ENCODE measurements at places on chromosomes 6 and 20.
A peak's percentile ranks its signal among the peaks of the same experiment; 100 is the strongest.

GRCh38 chr6:167541544-167541943 is 216.7 kb downstream of the TTLL2 start:
- no peak for DNase-seq

DNA sequence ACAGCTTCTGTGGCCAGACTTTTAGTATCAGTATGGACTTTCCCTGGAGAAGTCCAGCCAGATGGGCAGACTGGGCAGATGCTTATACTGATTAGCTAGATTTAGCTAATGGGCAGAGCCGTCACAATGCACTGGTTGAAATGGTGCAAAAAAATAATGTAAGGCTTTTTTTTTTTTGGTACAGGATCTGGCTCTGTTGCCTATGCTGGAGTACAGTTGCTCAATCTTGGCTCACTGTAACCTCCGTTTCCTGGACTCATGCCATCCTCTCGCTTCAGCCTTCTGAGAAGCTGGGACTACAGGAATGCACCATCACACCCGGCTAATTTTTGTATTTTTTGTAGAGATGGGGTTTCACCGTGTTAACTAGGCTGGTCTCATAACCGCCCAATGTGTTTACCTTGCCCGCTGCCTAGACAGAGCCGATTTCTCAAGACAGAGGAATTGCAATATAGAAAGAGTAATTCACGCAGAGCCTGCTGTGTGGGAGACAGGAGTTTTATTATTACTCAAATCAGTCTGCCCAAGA is 16.4 kb upstream of the KIFC1 start:
- DNase-seq: peak; percentile 42

- DNase-seq: no peak
Observed at GRCh38 chr6:73665686-73666319, 12.0 kb upstream of the SLC17A5 start.

- no peak for DNase-seq
Observed at GRCh38 chr6:134805168-134805567, 144.7 kb downstream of the ALDH8A1 start.

DNA sequence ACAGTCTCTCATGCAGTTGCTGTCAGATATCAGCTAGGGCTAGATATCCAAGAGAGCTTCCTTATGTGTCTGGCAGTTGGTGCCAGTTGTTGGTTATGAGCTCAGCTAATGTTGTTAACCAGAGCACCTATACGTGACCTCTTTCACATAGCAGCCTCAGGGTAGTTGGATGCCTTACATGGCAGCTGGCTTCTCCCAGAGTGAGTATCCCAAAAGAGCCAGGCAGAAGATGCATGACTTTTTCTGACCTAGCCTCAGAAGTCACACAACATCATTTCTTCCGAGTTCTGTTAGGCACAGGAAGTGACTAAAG is 175.7 kb downstream of the VEGFA start:
- DNase-seq: no peak

DNA sequence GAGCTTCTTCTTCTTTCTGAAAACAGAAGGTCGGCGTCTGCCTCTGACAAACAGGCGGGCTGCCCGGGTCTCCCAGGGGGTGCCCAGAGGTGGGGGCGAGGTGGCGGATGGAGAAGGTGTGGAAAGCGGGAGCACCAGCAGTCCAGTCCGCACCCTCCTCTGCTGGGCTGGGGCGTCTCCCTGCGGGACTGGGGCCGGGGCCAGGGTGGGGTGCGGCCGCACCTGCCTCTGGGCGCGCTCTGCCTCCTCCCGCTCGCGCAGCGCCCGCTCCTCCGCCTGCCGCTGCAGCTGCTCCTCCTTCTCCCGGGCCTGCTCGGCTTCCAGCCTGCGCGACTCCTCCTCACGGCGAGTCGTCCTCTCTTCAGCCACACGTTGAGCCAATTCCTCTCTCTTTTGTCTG is 71.1 kb upstream of the BCLAF1 start:
- no peak for DNase-seq

GRCh38 chr6:35980991-35981645 is 43.3 kb downstream of the SLC26A8 start:
- DNase-seq: no peak

GRCh38 chr6:72206606-72207005 is 320.3 kb downstream of the RIMS1 start:
- DNase-seq: no peak

DNA sequence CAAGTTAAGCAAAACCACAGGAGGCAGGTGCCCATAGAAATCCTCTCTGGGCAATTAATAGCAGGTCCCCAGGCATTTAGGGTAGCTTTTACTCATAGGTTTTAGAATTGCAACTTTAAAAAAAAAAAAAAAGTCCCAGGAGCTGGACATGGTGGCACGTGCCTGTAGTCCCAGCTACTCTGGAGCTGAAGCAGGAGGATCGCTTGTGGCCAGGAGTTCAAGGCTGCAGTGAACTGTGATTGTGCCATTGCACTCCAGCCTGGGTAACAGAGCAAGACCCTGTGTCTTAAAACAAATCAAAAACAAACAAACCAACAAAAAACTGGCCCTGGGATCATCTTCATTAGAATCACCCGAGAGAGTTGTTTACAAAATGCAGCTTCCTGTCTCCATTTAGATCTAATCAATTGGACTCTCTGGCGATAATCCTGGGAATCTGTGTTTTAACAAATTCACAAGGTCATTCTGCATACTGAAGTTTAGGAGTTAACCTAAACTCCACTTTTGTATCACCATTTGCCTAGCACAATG is 131.8 kb upstream of the AKAP12 start:
- no peak for DNase-seq

GRCh38 chr6:157099912-157100593 is 223.3 kb downstream of the TMEM242 start:
- no peak for DNase-seq

DNA sequence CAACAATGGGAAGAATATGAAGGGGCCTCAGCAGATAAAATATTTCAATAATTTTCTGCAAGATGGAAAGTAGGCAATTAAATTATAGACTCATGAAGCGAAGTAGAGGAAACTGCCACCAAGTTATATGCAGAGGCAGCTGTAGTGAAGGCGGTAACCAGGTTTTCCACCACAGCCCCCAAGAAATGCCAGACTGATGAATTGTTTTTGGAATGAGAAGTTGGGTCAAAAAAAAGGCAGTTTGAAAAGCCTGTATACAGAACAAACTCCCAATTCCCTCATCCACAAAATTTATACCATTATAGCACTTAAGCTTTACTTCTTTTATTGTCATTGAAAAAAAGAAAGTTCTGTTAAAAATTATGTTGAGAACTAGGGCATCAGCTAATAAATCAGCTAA is 45.3 kb downstream of the ELOVL4 start:
- DNase-seq: no peak

GRCh38 chr6:3911614-3912336 is 62.6 kb downstream of the FAM50B start:
- DNase-seq: peak; percentile 75

GRCh38 chr6:112268654-112269053 is 14.3 kb upstream of the LAMA4 start:
- DNase-seq: peak; percentile 24

GRCh38 chr6:39834278-39834677 is 42.1 kb downstream of the DAAM2 start:
- DNase-seq: no peak

GRCh38 chr6:96923871-96924493 is 546 bp upstream of the KLHL32 start:
- no peak for DNase-seq

GRCh38 chr6:156850353-156850752 is 73.2 kb downstream of the ARID1B start:
- no peak for DNase-seq

- peak; percentile 98 for DNase-seq
Observed at GRCh38 chr20:57390604-57391438, at the start of gene RBM38. Gene RBM38 (plus strand): TSS chr20:57391396. CDS start chr20:57391582, 186 bp downstream.

- no peak for DNase-seq
Observed at GRCh38 chr20:43971267-43971666, 56.6 kb downstream of the TOX2 start.

DNA sequence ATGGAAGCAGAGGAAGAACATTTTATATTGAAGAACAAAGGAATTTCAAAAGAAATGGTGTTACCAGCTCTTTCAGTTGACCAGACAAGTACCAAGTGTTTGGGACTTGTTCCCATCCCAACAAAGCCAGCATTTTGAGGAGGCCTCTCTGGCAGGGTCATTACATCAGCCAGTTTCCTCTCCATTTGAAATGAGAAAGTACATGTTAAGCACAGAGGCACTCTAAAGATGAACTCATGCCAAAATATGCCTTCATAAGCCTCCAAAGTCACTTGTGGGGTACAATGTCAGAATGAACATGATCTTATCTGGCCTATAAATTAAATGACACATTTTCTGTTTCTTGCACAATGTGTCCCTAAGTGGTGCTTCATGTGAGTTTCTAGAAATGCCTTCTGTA is 223.9 kb downstream of the PRL start:
- no peak for DNase-seq

GRCh38 chr20:57061051-57061900 is 205.2 kb downstream of the BMP7 start:
- no peak for DNase-seq

DNA sequence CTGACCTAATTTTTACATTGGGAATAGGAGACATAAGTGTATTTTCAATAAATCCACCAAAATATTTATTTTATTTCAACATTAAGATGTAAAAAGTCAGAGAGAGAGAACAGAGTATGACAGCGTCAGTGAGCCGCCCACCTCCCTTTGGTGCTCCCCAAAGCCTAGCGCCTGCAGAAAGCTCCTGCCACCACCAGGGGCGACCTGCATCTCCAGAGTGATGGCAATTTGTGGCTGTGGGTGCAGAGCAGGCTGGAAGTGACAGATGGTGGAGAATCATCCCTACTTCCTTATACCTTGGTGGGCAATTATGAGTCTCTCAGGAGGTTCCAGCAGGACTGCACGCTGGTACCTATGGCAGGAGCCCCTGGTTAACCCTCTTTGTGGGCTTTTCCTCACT is 87.3 kb downstream of the PTPRT start:
- DNase-seq: no peak

DNA sequence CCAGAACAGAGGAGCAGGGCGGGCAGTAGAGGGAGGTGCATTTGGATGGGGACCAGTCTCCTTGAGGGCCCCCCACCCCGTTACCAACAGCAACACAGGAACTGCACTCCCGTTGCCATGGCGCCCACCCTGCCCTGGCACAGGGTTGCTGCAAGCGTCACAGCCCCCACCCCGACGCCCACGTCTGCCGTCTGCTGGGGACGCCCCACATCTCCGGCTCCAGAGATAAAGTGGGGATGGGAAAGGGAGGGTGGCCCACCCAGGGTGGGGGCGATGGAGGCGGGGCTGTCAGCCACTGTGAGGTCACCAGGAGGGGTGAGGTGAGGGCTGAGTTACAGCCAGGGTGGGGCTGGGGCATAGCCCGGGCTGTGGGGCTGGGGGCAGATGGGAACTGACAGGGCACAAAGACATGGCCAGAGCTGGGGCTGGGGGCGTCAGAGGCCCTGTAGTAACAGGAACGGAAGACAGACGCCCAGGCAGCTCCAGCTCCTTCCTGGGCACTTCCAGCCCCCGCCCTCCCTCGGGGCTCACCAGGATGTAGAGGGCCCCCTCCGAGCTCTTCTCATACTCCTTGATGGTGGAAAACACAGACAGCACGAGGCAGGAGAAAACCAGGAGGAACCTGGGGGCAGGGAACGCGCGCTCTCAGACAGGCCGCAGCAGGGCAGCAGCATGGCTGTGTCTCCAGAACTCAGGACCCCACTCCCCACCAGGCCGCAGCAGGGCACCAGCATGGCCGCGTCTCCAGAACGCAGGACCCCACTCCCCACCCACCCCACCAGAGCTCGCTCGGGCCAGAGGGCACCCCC is 26.0 kb downstream of the KCNQ2 start:
- no peak for DNase-seq

DNA sequence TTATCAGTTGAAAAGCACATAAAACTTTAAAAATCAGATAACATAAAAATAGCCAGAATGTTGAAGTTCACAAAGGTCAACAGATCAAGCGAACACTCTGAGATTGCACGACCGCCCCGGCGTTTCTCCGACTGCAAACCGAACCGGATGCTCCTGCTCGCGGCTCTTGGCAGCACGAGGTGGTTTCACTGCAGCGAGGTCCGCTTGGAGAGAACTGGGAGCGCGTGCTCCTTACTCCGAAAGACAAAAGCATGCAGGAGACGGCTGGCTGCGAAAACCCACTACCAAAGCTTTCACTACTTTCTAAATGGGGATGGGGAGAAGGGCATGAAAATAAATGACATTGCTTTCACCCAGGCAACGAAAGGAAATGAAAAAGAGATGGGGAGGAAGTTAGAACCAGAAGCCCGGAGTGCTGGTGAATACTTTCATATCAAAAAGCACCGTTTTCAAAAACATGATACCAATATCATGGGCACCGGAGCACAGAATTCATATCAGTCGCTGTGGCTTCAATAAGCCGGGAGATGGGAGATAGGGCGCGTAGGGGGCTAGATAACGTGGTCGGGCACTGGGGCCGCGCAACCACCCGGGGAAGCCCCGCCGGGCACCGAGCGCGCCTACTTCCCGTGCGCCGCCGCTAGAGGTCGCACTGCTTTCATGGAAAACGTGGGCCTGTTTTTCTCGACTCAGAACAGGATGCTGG is 8.3 kb upstream of the ANKRD60 start:
- DNase-seq: peak; percentile 91

GRCh38 chr6:5087389-5087788 is 2.2 kb downstream of the PPP1R3G start:
- no peak for DNase-seq

GRCh38 chr20:9594284-9594875 is 80.0 kb downstream of the LAMP5 start:
- DNase-seq: no peak

Data from GM03348 (cell line).